CD4-positive, alpha-beta memory T cell (primary cell): ENCODE measurements at places on chromosomes 2 and 18. TPM values are rescaled to one million over a fixed set of nuclear protein-coding genes. Genes with fewer than 3 reads are reported as not detected.

Gene RELCH
- total RNA-seq, result 57.2 TPM

Gene PLEKHA3
- 31.9 TPM for total RNA-seq

Gene METAP1D
- total RNA-seq, result 7.3 TPM

Gene LTBP1
- total RNA-seq, result 0.44 TPM

Gene SLC14A1
- 2.8 TPM for total RNA-seq

Gene CABLES1
- total RNA-seq, result 0.15 TPM

Gene FNDC4
- total RNA-seq, result not detected

Gene SETBP1
- total RNA-seq, result 0.03 TPM

Gene TMEM178A
- total RNA-seq, result not detected

Gene ALK
- not detected for total RNA-seq

Gene RUFY4
- total RNA-seq, result 0.81 TPM

Gene CCDC68
- total RNA-seq, result 0.33 TPM

Gene XIRP2
- not detected for total RNA-seq

Gene MYO1B
- total RNA-seq, result 0.12 TPM

Gene NMUR1
- total RNA-seq, result not detected

Gene TEX51
- total RNA-seq, result not detected

Gene IL36G
- total RNA-seq, result not detected
